Naive thymus-derived CD8-positive, alpha-beta T cell (primary cell): ENCODE measurements at places on chromosomes 7 and 10.

DNA sequence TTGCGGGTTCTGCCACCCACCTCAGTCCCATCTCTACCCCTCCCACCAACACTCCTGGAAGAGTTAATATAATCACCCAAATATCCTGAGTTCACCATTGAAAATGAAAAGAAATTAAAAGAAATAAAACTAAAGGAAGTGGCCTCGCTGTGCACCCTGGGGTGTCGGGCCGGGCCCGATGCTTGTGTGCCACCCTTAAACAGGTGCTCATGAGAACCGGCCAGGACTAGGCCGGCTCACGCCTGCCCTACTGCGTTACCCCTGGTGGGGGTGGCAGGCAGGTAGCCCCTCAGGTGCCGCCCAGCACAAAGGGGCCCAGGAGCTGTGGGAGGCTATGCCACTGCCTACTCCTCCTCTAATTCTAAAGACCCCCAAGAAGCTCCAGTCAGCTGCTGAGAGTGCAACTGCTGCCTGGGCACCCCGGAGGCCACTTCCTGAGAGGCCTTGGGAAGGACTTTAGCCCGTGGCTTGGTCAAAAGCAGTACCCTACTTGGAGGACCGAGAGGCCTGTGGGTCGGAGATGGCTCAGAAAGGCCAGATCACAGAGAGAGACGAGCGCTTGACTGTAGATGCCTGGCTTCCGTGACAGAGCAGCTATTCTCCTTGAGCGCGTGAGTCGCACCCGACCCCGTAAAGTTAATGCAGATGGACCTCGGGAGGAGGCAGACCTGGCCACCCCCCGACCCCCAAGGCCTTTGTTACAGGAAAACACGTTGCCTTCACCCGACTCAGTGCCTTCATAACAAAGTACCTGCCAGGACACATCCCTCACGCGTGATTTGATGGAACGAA lies 51.0 kb upstream of the PPP2R2D start:
- H3K4me3 ChIP-seq: no peak overlapping the region
- no peaks in the 10 kb centered on the region for H3K36me3 ChIP-seq
- peaks cover 1% of the 10 kb centered on the region for H3K4me1 ChIP-seq
- peaks cover 7% of the 10 kb centered on the region for H3K27me3 ChIP-seq

- peak overlapping the region; percentile 86 for H3K27ac ChIP-seq
- no peaks in the 10 kb centered on the region for H3K27me3 ChIP-seq
- H3K4me3 ChIP-seq: no peak overlapping the region
- no peak for DNase-seq
Measured at GRCh38 chr7:98240961-98241673, 10.9 kb downstream of the TECPR1 start.

- no peak overlapping the region for H3K27ac ChIP-seq
- peaks cover 35% of the 10 kb centered on the region for H3K4me1 ChIP-seq
- H3K4me3 ChIP-seq: no peak overlapping the region
Measured at GRCh38 chr10:110576220-110576619, 8.7 kb downstream of the SMC3 start.

- no peaks in the 10 kb centered on the region for H3K36me3 ChIP-seq
- no peak for DNase-seq
- no peak overlapping the region for H3K4me3 ChIP-seq
- H3K4me1 ChIP-seq: no peaks in the 10 kb centered on the region
- no peak overlapping the region for H3K27ac ChIP-seq
Measured at GRCh38 chr10:76939933-76940468, 697.6 kb downstream of the KCNMA1 start.

GRCh38 chr7:15831606-15832005 lies 145.1 kb upstream of the MEOX2 start:
- DNase-seq: no peak
- H3K4me1 ChIP-seq: no peaks in the 10 kb centered on the region
- H3K4me3 ChIP-seq: no peak overlapping the region
- no peaks in the 10 kb centered on the region for H3K27me3 ChIP-seq
- no peak overlapping the region for H3K27ac ChIP-seq

GRCh38 chr7:110891197-110891596 lies 199.7 kb upstream of the LRRN3 start:
- peaks cover 5% of the 10 kb centered on the region for H3K4me1 ChIP-seq
- DNase-seq: no peak
- no peak overlapping the region for H3K4me3 ChIP-seq
- no peak overlapping the region for H3K27ac ChIP-seq

DNA sequence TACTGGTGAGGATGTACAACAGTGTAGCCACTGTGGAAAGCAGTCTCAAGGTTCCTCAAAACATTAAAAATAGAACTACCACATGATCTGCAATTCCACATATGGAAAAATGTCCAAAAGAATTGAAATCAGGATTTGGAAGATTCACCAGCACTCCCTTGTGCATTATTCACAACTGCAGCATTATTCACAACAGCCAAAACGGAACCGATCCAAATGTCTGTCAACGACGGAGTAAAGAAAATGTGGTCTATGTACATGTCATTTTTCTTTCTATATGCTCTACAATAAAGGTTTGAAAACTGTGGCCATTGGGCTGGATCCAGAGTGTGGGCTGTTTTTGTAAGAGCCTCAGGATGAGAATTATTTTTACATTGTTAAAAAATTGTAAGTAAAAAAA lies 1206.1 kb upstream of the CELF2 start:
- no peaks in the 10 kb centered on the region for H3K27me3 ChIP-seq
- no peaks in the 10 kb centered on the region for H3K4me1 ChIP-seq
- no peaks in the 10 kb centered on the region for H3K36me3 ChIP-seq

DNA sequence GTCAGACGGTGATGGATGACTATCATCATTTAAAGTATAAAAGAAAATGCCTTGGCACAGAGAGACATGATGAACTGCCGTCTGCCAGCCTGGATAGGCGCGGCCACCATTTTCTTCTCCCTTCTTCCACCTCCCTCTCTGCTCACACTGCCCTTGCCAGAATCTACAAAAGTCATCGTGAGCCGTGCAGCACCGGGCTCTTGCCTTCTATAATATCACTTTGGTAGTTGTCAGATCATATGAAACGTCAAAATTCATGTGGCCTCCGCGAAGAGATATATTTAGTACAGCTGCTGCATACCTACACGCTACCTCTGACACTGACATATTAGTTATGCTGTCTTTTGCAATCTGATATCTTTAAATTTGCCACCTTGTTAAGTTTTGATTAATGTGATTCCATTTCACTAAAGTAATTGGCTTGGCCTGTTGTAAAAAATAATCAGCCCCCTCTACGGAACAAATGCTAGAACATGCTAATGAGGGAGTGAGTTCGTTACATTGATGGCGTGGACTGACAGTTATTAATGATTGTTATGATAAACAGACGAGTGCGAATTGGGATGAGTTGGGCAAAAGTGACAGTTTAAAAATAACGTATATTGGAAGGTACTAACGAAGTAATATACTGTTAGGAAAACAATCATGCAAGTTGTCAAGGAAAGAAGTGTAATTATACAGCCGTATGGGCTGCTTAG lies 214.9 kb downstream of the LRMDA start:
- no peak overlapping the region for H3K27ac ChIP-seq
- peaks cover 2% of the 10 kb centered on the region for H3K27me3 ChIP-seq
- H3K4me1 ChIP-seq: no peaks in the 10 kb centered on the region
- H3K36me3 ChIP-seq: no peaks in the 10 kb centered on the region

- DNase-seq: no peak
- no peaks in the 10 kb centered on the region for H3K27me3 ChIP-seq
- no peak overlapping the region for H3K4me3 ChIP-seq
- H3K27ac ChIP-seq: no peak overlapping the region
Measured at GRCh38 chr10:133461027-133461426, 7.3 kb downstream of the SCART1 start.

DNA sequence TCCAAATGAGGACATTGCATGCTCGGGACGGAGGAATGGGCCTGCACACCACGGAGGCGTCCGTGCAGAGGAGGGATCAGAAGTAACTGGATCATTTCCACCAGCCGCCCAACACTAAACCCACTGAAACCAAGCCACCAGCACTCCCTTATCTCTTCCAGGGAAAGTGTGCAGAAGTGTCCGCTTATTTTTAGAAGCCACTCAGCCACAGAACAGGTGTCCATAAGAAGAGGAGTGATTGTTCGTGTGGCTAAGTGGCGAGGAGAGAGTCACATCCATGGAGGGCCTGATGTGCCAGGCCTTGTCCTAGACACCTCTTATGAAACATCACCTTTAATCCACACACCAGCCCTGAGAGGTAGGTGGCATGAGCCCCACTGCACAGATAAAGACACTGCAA lies 407.9 kb upstream of the NPVF start:
- no peaks in the 10 kb centered on the region for H3K27me3 ChIP-seq
- H3K4me3 ChIP-seq: no peak overlapping the region
- DNase-seq: no peak

DNA sequence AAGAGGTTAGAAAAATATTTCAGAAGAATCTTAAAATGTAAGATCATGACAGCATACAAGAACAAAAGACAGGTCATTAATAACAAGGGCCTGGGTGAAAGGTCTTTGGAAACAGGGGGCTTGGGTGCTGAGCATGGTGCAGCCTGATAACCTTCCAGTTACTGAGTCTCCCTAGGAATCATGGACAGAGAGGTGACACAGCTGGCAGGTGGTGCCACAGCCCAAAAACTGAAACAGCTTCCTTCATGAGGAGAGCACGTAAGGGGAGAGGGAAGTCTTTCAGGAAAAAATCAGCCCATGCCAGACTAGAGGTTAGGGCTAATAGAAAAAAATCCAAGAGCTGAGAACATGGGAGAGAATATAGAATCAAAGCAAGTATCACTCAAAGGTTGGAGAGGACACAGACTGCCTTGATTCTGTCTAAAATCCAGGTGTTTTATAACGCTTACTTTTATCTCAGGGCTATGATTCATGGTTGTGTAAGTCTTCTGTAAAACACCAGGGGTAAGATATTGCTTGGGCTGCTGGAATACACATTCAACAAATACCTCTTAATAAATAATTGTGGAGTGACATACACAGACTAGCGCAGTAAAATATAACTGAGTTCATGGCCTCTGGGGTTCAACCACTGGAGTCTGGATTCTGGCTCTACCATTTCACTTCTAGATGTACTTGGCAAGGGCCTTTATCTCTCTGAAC lies 88.1 kb downstream of the SEMA3C start:
- no peaks in the 10 kb centered on the region for H3K4me1 ChIP-seq
- no peaks in the 10 kb centered on the region for H3K36me3 ChIP-seq
- no peak overlapping the region for H3K4me3 ChIP-seq
- H3K27ac ChIP-seq: no peak overlapping the region

DNA sequence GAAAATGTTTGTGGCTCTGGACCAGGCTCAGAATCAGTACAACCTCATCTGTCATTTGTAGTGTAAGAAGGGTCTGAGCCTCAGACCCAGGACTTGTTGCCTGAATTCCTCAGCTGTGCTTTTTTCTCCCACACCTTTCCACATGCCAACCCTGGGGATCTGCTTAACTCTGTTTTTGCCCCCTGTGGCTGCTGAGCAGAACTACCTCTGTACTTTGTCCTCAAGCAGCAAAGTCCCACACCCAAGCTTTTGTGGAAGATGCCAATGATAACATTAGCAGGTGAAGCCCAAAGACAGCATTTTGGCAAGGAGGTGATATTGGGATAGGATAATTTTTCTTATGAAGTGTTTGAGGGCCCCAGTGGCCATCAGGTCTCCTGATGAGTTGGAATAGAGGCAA lies 5.8 kb upstream of the CYP2C18 start:
- no peak overlapping the region for H3K27ac ChIP-seq
- no peaks in the 10 kb centered on the region for H3K36me3 ChIP-seq
- H3K4me1 ChIP-seq: no peaks in the 10 kb centered on the region
- H3K27me3 ChIP-seq: no peaks in the 10 kb centered on the region
- no peak overlapping the region for H3K4me3 ChIP-seq

DNA sequence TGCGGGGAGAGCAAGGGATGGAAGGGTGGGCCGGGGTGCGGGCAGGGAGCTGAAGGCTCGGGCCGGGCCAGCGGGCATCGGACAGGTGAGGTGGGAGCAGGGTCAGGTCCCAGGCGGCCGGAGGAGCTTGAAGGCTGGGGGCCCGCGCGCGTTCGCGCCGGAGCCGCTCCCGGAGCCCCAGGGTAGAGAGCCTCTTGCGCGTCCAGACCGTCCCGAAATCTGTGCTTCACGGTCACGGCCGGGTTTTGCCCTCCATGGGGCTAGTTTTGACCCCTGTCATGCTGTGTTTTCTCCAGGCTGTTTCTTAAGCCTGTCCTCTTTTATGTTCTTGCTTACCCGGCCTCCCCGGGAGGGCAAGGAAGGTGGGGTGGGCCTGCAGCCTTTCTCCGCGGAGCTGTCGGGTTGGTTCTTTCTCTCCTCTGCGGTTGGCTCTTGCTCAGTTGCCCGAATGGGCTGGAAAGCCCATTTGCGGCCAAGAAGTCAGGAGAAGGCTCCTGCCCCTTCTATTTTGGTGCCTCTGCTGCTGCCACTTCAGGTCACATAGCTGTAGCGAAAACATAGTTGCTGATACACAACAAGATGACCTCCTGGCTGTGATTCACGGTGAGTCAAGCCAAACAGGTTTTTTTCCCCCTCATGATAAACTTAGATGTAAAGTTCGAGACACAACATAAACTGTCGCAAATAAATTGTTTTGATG lies 650 bp downstream of the UBE2D1 start:
- peaks cover 40% of the 10 kb centered on the region for H3K4me1 ChIP-seq
- H3K27me3 ChIP-seq: peaks cover 3% of the 10 kb centered on the region
- H3K4me3 ChIP-seq: peak overlapping the region; percentile 95
- no peak for DNase-seq

- H3K27ac ChIP-seq: no peak overlapping the region
- H3K27me3 ChIP-seq: peaks cover 9% of the 10 kb centered on the region
- DNase-seq: no peak
- H3K36me3 ChIP-seq: no peaks in the 10 kb centered on the region
Measured at GRCh38 chr10:11849277-11849676, 26.1 kb downstream of the PROSER2 start.

DNA sequence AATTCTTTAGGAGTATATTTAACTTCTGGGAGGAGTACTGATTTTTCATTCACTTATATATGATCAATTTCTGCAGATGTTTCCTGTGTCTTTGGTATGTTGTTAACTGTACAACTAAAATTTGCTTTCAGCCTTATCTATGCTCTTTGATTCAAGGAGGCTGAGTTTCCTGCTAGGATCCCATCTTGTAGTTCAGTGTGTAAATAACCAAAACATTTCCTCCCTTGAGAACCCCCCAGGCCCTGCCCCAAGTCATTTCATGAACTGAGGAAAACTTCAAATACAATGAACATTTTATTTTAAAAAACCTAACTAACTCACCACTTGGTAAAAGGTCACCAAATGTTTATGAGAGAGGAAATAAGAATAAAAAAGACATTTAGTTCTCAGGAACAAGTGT lies 55.5 kb downstream of the VWA2 start:
- H3K36me3 ChIP-seq: peaks cover 23% of the 10 kb centered on the region
- no peak for DNase-seq
- H3K4me3 ChIP-seq: no peak overlapping the region
- H3K4me1 ChIP-seq: no peaks in the 10 kb centered on the region
- no peaks in the 10 kb centered on the region for H3K27me3 ChIP-seq
